ENCODE measurements at places on chromosomes 5 and 9.

GRCh38 chr5:170642776-170643436 lies 139.1 kb downstream of the KCNIP1 start:
- no peak for DNase-seq

DNA sequence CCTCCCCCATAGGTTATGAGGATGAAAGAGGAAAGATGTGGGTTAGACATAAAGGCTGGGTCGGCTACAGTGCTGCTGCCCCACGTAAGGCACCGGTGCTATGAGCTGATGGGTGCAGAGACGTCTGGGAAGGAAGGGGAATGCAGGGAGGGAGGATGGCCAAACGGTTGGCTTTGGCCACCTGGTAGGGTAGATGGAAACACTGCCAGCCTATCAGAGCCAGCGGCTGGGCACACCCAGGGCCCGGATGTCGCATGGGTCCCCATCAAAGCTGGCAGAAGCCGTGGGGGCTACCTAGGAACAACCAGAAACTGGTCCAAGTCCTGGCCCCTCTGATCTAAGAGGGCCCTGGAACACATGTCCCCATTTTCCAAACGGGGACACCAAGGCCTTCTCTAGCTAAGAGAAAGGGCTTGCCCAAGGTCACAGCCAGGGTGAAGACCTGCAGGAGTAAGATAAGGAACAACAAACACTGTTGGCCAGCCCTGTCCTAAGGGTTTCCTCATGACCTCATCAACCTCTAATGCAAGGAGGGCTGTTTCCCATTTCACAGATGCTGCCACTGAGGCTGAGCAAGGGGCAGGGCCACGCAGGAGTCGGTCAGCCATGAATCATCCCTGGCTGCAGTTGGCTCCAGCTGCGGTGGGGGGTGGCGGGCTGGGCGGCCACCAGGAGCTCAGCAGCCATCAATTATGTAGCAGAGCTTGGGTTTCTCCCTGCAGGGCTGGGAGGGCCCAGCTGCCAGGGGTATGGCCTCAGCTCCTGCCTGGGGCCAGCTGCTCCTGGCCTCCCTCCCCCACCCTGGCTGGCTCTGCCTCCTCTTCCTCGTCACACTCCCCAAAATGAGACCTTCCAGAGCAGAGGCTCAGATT lies 4.9 kb downstream of the SH3GLB2 start:
- DNase-seq: peak; percentile 54

DNA sequence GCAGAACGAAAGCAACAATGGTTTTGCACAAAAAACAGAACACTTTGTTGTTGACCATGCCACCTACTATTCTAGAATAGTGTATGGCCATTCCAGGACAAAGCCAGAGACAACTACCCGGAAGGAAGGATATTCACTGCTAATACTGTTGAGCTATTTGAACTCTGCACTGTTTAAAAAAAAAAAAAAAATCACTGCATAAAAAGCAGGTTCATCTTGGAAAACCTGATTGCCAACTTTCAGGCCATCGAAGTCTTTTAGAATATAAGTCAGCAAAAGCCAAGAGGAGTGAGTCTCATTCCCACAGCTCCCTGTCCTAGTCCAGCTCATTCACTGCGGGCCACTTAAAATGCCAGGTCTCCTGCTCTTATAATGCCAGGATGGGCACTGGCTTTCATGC lies 4.0 kb downstream of the ENC1 start:
- DNase-seq: no peak

DNA sequence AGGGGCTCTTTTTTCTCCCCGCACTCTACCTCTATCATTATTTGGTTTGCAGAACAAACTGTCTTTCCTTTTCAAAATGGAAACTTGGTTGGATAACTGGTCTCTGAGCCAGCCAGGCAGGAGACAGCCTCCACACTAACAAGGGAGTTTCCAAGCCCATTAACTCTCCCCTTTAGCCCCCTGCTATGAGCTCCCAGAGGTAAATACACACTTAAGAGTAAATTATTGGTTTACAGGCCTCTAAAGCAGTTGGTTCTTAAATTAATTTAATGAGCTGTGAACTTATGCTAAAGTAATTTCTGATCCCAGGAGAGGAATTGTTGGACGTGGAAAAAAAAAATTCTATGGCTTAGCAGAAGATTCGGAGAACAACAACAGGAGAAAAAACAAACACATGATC lies 30.3 kb downstream of the EPB41L4A start:
- no peak for DNase-seq

DNA sequence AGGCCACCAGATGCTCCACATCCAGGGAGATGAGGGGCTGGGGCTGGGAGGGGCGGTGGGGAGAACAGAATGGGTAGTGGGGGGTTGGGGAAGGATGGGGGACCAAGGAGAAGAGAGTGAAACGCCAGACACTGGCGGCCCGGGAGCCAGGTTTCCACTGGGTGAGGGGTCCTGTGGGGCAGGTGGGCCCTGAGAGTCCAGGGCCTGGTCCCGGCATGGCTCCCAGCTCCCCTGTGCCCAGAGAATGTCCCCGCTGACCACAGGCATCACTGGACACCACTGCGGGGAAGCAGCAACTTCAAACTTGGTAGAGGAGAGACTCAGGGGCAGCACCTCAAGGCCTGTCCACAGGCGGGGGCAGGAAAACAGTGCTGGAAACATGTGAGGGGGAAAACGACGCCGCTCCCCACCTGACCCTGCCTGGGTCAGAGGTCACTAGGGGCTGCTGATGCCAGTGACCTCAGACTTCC lies 13.2 kb downstream of the NINJ1 start:
- no peak for DNase-seq

DNA sequence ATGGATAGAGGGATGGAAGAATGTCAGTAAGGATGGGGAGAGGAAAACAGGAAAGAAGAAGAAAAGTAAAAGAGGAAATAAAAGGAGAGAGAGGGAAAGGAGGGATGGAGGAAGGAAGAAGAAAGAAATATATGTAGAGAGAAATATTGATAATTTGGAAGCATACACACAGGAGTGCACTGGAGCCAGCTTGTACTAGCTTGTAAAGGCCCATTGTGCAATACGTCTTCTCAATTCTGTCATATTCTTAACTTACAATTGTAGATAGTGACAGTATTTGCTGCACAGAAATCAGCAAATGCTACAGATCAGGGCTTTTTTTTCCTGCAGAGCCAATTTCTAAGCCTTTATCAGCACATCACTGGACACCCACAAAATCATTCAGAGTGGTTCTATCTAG lies 458.8 kb upstream of the WWC1 start:
- no peak for DNase-seq

DNA sequence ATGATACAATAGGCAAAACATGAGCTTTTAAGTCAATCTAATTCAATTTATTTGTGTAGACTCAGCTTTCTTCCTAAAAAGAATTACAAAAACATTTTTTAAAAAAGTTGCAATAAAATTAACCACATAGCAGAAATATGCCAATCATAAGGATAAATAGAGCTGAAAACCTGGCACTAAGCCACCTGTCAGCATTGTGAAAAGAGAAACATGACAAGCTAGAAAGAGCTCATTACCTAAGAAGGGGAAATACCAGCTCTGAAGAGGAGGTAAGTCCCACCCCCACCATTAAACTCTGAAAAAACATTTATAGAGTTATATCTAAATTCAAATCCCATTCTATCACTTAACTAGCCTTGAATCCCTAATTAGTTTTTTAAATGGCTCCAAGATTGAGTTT lies 372.9 kb downstream of the OSTF1 start:
- no peak for DNase-seq

DNA sequence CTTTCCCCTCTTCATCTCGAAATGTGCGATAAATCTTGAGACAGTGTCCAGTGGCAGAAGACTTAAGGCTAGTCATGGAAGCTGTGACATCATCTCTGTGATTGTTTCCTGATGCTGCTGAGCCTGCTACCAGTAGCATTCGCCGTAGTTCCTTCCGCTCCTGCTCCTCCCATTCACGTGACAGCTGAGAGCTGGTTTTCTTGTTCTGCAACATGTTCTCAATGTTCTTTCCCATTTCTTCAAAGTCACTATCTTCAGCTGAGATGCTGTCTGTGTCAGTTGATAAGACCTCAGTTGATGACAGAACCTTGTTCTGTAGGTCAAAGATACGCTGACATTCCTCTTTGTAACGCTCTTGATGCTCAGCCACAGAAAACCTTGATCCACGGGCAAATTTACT lies 3.5 kb downstream of the TAF1L start:
- no peak for DNase-seq

- peak; percentile 72 for DNase-seq
Measured at GRCh38 chr5:175464074-175464941, 14.1 kb upstream of the SFXN1 start.

- DNase-seq: peak; percentile 22
Measured at GRCh38 chr5:7391814-7392692, 3.9 kb upstream of the ADCY2 start.

- no peak for DNase-seq
Measured at GRCh38 chr9:29440449-29440848, 1867.2 kb upstream of the C9orf72 start.

DNA sequence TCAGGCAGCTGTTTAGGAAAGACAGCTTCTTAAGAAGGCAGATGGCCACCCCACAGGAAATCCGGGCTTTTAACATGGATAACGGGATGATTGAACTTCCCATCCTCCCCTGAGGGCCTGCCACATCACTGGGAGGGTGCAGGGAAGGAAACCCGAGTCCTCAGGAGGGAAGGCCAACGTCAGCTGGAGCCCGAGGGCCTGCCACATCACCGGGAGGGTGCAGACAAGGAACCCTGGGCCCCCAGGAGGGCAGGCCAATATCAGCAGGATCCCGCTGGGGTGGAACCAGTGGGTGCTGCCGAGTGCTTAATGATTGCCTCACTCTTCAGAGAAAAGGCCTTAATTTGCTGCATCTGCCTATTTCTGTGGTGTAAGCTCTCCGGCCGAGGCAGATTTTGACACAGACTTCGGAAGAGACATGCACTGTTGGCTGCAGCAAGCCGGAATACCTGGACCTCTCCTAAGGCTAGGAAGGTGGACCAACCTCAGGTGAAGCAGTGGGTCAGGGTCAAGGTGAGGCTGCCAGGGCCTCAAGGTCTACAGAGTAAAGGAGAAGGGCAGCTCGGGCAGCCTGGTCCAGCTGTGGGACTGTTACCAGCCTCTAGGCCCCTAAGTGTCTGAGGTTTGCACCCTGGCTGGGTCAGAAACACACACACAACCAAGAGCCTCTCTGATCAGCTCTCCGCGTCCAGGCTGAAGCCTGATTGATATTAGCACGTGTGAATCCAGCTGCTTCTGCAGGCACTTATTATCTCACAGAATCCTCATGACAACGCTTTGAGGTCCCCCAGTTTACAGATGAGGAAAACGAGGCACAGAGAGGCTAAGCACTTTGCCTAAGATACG lies 14.8 kb upstream of the COL5A1 start:
- DNase-seq: no peak

DNA sequence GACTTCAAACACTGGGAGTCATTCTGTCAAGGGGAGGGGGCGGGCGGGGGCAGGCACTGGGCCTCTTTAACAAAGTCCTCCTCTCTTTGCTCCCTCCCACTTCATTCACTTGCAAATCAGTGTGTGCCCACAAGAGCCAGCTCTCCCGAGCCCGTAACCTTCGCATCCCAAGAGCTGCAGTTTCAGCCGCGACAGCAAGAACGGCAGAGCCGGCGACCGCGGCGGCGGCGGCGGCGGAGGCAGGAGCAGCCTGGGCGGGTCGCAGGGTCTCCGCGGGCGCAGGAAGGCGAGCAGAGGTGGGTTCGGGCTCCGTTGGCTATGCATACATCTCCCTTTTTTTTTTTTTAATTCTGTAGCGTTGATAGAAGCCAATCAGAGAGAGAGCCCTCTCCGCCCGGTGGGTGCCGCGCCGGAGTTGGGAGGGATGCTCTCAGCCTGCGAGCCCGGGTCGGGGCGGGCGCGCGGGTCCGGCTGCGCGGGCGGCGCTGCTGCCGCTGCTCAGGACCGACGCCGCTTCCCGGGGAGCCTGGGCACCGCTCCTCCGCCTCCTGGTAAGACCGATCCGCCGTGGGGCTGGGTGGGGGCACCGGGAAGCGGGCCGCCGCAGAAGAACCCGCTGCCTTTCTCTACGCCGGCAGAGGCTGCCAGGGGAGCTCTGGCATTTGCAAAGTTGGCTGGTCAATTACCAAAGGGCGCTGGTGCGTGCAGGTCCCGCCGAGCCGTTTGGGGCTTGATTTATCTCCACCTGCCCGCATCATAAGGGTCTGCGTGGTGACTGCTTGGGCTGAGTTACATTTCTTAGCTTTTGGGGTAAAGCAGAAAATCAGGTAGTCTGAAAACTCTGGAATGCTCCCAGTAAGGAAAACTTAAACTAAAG lies at the start of gene CDH6:
Gene CDH6 (plus strand): TSS at position 96 of the 877 bp plus-strand sequence. CDS start 73,788 bp downstream, outside the sequence.
- peak; percentile 73 for DNase-seq

- DNase-seq: no peak
Measured at GRCh38 chr5:129672006-129672405, 75.9 kb upstream of the MINAR2 start.

- DNase-seq: no peak
Measured at GRCh38 chr5:173180331-173180730, 36.0 kb downstream of the BNIP1 start.

- DNase-seq: no peak
Measured at GRCh38 chr9:94677929-94678328, 38.6 kb upstream of the FBP1 start.

DNA sequence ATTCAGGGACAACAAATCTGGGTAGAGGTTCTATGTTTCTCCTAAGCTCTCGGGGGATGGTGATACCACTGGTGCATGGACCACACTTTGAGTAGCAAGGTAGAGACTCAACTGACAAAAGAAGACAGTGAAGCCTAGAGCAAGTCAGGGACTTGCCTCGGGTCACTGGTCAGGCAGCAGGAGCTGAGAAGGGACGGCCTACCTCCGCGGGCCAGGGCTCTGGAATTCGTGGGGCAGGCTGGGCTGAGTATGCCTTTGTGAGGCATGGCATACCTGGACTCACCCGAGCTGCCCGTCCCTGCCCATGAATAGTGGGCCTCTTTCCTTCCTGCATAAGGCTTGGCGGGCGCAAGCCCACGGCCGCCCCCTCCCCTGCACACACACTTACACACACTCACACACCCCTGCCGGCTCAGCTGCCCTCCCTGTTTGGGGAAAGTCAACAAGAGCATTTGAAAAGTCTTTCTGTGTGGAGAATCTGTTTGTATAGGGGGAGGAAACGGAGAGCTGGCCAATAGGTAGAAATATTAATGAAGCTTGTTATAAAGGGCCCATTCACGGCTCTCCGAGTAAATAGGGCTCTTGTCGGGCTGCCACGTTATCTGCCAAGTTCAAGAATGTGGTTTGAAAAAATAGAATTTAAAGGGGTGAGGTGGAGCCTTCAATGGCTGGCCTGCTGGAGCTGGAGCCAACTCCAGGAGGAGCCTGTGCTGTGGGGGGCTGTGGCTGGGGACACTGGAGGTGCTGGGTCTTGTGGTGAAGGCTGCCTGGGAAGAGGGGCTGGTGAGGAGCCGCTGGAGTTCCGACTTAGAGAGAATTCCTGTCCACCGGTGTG lies 19.1 kb upstream of the KIF12 start:
- peak; percentile 45 for DNase-seq
